ENCODE measurements at places on chromosomes 16 and 17.

- DNase-seq, result no peak
These were observed 9.3 kb upstream of the NAGS start for GRCh38 chr17:43995150-43995471.

DNA sequence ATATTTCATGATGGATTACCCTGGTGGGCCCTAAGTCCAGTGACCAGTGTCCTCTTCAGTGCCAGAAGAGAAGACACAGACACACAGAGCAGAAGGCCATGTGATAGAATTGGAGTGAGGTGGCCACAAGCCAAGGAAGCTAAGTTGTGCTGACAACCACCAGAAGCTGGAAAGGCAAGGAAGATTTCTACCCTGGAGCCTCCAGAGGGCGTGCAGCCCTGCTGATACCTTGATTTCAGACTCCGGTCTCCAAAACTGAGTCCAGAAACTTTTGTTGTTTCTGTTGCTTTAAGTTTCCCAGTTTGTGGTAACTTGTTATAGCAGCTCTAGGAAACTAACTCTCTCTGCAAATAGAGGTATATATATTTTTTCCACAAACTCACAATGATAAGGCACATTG is 396.6 kb upstream of the ASIC2 start:
- no peak for DNase-seq

DNA sequence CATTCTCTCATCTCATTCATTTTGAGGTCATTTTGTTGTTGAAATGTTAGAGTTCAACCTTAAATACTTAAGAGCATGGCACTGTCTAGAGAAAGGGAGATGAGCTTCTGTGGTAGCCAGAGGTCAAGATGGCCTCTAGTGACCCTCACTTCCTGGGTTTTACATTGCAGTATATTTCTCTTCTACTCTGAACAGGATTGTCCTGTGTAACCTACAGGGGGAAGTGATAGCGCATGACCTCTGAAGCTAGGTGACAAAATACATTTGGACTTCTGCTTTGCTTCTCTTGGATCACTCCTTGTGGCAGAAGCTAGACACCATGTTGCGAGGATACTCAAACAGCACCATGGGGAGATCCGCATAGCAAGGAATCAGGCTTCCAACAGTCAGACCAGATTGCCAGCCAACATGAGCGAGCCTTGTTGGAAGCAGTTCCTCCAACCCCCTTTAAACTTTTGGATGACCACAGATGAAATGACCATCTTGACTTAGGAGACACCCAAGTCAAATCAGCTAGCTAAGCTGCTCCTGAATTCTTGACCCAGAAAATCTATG is 748.4 kb downstream of the MAF start:
- DNase-seq, result no peak

DNA sequence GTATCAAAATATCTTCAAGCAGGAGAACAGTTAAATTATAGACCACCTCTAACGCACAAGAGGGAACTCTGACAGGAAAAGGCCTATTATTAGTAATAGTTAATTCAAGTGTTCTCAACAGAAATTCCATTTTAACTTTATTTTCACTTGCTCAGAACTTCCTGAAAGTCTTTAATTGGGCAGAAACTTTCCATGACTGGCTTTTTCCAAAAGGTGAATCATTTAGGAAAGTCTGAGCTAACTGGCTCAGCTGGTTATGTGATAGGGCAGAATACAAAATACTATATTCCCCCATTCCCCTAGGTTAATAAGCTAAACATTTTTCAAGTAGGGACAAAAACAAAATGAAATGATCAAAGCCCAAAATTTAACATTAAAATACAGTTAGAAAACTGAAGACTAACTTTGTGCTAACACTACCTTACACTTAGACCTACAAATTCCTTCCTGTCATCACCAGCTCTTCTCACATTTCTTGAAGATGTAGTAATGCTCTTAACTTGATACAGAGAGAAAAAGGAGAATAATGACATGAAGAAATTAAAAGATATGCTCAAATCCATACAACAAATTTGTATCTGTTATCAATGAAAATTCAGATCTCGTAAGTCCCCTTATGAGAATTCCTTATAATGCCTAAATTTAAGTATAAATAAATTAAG is 31.0 kb downstream of the CFDP1 start:
- DNase-seq, result no peak

- no peak for DNase-seq
These were observed 149.4 kb upstream of the HS3ST3A1 start for GRCh38 chr17:13750816-13751793.

DNA sequence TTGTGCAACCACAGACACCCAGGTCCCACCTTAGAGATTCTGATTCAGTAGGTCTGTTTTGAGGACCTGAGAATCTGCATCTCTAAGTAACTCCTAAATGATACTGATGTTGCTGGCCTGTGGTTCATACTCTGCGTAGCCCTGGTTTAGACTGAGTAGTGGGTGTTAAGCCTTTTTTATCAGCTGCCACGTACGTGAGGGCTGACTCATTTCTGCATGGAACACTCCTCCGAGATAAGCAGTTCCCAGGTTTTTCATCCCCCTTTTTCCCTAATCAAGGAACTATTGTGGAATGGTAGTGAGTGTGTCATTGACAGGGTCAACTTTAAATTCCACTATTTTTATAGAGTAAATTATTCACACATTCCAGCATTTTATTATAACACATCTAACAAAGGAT is 26.1 kb downstream of the CDRT4 start:
- DNase-seq, result no peak

DNA sequence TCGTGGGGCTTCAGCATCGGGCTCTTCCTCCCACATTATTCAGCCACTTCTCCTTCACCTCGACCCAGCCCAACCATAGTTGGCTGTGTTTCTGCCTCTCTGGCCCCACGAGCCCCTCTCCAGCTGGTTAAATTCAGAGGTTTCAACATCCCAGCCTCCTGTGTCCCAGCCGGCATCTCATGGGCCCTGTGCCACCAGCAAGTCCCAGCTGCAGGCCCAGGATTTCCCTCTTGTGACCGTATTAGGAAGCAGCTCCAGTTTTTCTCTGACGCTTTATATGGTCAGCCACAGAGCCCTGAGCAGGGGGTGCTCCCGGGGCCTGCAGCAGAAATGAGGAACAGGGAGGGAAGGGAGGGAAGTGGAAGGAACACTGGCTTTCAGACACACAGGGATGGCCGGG is 27.4 kb downstream of the MYH11 start:
- no peak for DNase-seq

GRCh38 chr16:21224800-21225199 is 8.7 kb upstream of the ANKS4B start:
- DNase-seq, result peak; percentile 28

DNA sequence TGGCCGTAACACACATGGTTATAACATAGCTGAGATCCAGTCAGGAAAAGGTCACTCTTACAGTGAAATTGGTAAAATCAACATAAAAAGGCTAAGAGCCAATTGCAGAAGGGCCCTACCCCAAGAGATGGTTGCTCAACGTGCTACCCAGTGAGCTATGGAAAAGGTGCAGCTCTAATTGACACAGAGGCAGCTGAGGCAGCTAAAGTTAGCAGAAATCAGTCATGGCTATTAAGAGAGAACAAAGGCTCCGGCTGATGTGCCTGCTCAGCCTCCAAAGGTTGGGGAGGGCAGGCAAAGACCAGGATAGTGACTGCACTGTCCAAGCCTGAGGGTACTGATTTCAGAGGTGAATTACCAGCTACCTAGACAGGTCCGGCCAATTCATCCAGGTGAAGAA is 76.5 kb upstream of the ATP2A3 start:
- no peak for DNase-seq

DNA sequence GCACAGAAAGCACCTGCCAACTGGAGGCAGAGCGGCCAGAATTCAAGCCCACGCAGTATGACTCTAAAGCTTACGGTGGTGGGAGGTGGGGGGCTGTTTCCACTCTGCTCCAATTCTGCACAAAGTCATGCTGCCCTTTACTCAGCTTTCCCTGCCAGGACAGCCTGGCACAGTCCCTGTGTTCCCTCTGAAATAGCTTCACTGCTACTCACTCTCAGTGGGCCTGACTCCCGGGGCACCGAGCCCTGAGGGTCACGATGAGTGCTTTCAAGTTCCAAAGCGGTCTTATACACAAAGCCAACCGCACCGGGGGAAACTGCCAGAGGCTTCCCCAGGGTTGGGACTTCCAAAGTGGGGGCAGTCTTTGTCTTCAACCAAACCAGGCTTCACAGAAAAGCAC is 306.1 kb upstream of the XYLT1 start:
- no peak for DNase-seq

- DNase-seq, result no peak
These were observed 2.4 kb downstream of the GSDMA start for GRCh38 chr17:39965017-39965699.

DNA sequence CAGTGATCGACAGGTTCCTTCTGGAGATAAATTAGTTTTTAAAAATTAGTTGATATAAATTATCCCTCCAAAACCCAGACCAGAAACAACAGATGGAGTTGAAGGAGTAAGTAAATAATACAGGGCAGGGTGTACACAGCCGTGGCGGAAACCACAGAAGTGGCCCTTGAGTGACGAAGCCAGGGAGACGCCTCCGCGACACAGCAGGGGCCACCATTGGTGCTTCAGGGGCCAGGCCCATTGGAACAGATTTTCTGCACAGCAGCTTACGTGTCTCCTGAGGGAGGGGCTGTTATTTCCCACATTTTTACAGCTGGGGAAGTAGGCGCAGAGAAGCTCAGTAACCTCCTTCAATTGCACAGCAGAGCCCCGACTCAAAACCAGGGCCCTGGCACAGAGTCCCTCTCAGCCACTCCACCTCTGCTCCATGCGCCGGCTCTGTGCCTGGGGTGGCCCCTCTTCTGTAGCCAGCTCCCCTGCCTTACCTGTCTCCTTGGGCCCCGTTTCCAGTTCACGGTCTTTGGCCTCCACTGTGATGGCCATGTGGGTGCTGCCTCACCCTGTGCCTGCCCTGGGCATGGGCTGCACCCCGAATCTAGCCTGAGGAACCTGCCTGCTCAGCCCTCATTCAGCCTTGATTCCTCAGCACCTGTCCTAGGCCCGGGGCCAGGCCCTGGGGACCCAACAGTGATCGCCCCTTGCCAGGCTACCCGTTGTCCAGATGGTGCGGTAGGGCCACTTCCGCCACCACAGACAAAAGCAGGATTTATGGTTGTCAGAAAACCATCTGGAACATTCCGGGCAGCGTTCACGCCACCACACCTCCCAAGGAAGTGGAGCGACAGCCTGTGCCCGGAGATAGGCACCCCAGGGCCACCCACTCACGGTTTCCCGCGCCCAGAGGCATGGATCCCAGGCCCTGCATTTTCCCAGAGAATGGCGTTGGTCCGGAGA is 128.5 kb upstream of the GSE1 start:
- DNase-seq, result no peak

DNA sequence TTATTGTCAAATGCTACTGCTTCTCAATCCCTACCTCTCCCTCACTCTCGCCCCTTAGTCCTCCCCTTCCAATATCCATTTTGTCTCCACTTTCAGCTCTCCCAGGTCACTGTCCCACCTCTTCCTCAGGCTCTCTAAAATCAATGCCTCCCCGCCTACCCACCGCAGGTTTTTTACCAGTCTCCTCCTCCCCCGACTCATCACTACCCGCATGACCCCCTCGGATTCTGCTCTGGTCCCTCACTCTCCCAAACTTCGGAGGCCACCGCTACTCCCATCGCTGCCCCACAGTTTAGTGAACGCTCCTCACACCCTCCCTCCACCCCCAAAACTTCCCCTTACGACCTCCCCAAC is 513 bp downstream of the CRLF3 start:
- no peak for DNase-seq

- no peak for DNase-seq
These were observed 38.1 kb downstream of the CDRT15 start for GRCh38 chr17:14198575-14198974.

DNA sequence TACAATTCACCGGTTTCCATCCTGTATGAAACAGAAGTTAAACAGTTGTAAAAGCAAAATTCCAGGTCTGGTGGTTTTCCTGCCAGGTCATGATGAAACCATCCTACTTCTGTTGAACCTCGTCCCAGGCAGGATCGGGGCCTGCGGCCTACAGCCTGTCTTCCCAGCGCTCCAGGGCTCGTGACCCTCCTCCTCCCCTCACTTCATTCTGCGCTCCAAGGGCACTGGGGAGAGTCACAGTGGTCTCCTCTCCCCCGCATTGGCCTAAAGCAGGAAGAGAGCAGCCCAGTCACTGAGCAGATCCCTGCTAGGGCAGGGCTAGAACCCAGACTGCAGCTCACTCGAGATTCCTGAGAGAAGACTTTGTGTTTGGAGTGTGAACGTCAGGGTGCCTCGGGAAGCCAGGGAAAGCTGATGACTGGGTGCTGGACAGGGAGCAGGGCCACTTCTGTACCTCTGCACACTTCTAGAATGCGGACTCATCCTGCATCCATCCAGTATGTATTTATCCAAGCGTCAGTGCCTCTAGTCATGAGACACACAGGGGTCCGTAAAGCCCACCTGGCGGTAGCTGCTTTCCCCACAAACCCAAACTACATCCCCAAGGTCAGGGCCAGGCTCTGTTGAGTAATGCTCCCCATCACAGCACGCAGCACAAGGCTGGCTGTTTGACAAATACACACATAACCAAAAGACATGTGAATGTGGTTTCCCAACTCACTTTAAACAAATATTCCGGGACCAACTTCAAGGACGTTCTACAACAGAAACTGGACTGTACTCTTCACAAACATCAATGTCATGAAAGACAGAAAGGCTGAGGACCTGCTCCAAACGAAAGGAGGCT is 1.7 kb upstream of the ITGAE start:
- no peak for DNase-seq

GRCh38 chr17:17944743-17945142 is 27.5 kb downstream of the TOM1L2 start:
- DNase-seq, result no peak

DNA sequence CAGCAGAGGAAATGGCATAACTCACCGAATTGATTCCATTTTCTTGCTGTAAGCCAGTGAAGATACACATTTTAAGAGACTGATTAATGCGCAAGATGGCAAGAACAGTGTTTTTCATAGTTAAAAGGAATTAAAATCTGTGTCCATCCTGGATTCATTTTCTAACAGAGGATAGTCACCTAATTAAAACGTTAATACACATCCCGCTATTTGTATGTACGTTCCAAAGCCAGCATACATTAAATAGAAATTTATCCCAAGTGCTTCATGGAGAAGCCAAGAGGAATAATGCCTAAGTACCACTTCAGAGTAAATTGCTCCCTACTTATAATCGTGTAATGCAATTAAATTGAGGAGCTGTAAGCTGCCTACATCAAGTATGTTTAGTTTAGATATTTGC is 49.9 kb downstream of the RBFOX1 start:
- no peak for DNase-seq

DNA sequence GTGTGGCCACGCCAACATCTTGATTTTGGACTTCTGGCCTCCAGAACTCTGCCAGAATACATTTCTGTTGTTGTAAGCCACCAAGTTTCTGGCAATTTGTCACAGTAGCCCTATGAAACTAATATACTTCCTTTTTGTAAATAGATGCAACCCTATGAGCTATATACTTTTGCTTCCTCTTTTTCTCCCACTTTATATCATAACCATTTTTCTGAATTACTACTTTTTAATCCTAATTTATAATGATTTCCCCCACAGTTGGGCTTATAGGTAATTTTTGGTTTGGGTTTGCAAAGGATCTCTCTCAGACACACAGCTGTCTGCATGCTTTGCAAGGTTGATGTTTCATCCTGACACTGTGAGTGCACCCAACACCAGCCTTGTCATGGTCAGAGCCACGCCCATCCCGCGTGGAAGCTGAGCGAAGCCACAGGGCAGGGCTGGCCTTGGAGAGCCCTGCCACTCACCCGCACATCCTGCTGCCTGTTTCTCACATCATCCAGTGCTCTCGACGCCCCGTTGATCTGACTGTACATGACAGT is 5.8 kb downstream of the TRIM25 start:
- peak; percentile 64 for DNase-seq

All from activated CD4-positive, alpha-beta T cell treated with anti-CD3 and anti-CD28 coated beads, Interleukin-2, amount 50 U/mL, for 16 hours (primary cell).